ENCODE measurements at places on chromosomes 7 and 10. TPM values are rescaled to one million over a fixed set of nuclear protein-coding genes. Genes with fewer than 3 reads are reported as not detected.
A peak's percentile ranks its signal among the peaks of the same experiment; 100 is the strongest.

The CASP2 gene
- total RNA-seq: 76.8 TPM

GRCh38 chr10:23521735-23522134 lies 82.9 kb downstream of the OTUD1 start:
- no peak overlapping the region for H3K27ac ChIP-seq
- H3K36me3 ChIP-seq: no peaks in the 10 kb centered on the region
- no peaks in the 10 kb centered on the region for H3K27me3 ChIP-seq
- no peak for DNase-seq

- H3K4me3 ChIP-seq: no peak overlapping the region
- peaks cover 9% of the 10 kb centered on the region for H3K4me1 ChIP-seq
- H3K27me3 ChIP-seq: no peaks in the 10 kb centered on the region
- H3K27ac ChIP-seq: no peak overlapping the region
These were observed 70.2 kb downstream of the ZRANB1 start for GRCh38 chr10:125011926-125012705.

The MGAM2 gene
- not detected for total RNA-seq

DNA sequence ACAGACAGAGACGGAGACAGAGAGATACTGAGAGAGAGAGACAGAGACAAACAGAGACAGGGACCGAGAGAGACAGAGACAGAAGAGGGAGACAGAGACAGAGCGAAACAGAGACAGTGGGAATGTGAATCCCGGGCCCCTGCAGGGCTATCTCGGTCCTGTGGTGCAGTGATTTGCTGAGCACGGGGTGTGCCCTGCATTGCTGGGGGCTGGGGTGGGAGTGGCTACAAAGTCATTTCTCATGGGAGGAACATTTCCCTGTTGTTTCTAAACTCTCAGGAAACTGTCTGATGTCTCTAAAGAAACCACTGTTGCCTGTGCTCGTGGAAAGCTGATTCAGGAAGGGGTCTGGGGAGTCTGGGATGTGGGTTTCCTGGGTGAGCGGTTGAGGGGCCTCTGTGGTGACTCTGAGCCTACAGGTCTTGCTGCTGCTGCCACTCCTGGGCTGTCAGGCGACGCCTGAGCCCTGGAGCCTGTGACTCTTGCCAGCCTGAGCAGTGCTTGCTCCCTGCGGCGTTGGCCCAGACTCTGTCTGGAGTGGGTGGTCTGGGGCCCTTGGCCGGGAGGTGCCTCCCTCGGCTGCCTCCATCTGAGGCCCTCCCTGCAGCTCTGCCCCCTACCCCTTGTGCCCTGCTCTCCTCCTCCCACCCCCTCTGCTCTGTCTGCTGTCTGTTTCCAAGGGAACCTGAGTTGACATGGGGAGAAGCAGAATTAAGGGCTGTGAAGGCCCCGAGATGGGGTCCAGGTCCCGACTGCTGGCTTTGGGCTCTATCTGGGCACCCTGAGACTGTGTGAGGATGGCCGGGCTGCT lies 292.0 kb downstream of the WDR37 start:
- H3K4me3 ChIP-seq: no peak overlapping the region
- no peaks in the 10 kb centered on the region for H3K4me1 ChIP-seq
- DNase-seq: peak; percentile 10
- peaks cover 24% of the 10 kb centered on the region for H3K27me3 ChIP-seq
- H3K36me3 ChIP-seq: no peaks in the 10 kb centered on the region

The FANK1 gene
- total RNA-seq: 0.83 TPM

DNA sequence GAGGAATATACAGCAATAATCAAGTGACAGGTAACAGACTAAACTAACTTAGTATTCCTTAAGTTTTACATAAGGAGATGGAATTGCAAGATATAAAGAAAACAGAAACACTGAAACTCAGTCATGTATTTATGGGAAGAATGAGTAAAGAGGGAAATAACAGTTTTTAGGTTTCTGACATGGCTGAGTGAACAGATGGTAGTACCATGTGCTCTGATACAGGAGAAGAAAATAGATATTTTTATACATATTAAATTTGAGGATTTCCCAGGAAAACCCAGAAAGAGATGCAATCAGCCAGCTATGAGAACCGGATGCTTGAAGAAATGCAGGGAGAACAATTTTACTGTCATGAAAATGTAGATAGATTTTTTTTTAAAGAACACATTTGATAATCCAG lies 669.5 kb upstream of the GRM3 start:
- H3K36me3 ChIP-seq: no peaks in the 10 kb centered on the region
- H3K4me1 ChIP-seq: no peaks in the 10 kb centered on the region

The LCOR gene
- total RNA-seq: 39.2 TPM

DNA sequence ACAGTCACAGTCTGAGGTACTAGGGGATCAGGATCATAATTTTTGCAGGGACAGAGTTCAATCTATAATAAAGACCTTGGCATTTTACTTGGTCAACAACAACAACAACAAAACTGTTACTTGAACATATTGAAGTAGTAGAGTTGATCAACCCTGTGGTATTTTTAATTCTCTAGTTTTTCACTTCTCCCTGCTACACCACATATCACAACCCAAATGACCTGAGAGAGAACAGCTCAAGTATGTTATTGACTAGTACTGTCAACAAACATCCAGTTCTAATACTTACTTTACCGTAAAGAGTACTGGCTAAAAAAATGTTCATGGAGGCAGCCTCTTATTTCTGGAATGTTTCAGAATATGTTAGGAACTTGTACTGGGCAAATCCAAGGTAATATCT lies 90.5 kb upstream of the FAM3C start:
- no peaks in the 10 kb centered on the region for H3K27me3 ChIP-seq
- DNase-seq: no peak

DNA sequence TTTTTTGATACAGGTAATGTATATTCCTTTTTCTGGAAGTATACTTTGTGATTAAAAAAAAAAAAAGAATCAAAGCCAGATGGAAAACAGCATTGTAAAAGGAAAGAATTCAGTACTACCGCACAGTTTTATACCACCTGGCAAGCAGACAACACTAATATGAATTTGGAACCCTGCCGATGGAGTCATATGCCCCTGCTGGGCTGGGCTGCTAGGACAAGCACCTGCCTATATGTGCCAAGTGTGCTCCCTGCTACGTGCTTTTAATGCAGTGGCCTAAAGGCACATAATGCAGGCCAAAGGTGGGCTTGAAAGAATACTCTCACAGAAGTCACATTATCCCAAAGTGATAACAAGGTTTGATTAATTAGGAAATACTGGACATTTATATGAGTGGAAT lies 29.8 kb upstream of the WAC start:
- H3K4me3 ChIP-seq: no peak overlapping the region
- no peaks in the 10 kb centered on the region for H3K36me3 ChIP-seq
- H3K4me1 ChIP-seq: no peaks in the 10 kb centered on the region

The PRPS1L1 gene
- not detected for total RNA-seq

- no peaks in the 10 kb centered on the region for H3K27me3 ChIP-seq
- H3K36me3 ChIP-seq: no peaks in the 10 kb centered on the region
- H3K4me3 ChIP-seq: no peak overlapping the region
- no peak overlapping the region for H3K27ac ChIP-seq
- H3K4me1 ChIP-seq: no peaks in the 10 kb centered on the region
- no peak for DNase-seq
These were observed 862.6 kb downstream of the NRG3 start for GRCh38 chr10:82737549-82737948.

The GGCT gene
- total RNA-seq: 66.0 TPM

The H2BK1 gene
- total RNA-seq: not detected

The EBF3 gene
- total RNA-seq: 56.2 TPM

The PLA2G12B gene
- not detected for total RNA-seq

GRCh38 chr7:156652886-156653568 lies 12.5 kb downstream of the RNF32 start:
- H3K27ac ChIP-seq: no peak overlapping the region
- no peak overlapping the region for H3K4me3 ChIP-seq
- H3K27me3 ChIP-seq: peaks cover 10% of the 10 kb centered on the region
- no peaks in the 10 kb centered on the region for H3K4me1 ChIP-seq

The CAV1 gene
- 1,757 TPM for total RNA-seq

The SCART1 gene
- 1.8 TPM for total RNA-seq

DNA sequence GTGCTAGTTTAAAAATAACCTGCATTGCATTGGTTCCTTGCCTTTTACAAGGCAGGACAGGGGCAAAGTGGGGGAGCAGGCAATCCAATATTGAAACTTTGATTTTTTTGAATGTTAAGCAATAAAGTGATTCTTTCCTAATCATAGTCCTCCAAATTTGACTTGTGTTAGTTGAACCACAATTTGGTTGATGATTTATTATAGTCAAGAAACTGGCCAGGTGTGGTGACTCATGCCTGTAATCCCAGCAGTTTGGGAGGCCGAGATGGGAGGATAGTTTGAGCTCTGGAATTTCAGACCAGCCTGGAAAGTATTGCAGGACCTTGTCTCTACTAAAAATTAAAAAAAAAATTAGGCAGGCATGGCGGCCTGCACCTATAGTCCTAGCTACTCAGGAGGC lies 27.9 kb upstream of the ABLIM1 start:
- no peaks in the 10 kb centered on the region for H3K27me3 ChIP-seq
- no peak for DNase-seq
- H3K4me1 ChIP-seq: peaks cover 29% of the 10 kb centered on the region
- no peak overlapping the region for H3K27ac ChIP-seq
- H3K4me3 ChIP-seq: no peak overlapping the region

DNA sequence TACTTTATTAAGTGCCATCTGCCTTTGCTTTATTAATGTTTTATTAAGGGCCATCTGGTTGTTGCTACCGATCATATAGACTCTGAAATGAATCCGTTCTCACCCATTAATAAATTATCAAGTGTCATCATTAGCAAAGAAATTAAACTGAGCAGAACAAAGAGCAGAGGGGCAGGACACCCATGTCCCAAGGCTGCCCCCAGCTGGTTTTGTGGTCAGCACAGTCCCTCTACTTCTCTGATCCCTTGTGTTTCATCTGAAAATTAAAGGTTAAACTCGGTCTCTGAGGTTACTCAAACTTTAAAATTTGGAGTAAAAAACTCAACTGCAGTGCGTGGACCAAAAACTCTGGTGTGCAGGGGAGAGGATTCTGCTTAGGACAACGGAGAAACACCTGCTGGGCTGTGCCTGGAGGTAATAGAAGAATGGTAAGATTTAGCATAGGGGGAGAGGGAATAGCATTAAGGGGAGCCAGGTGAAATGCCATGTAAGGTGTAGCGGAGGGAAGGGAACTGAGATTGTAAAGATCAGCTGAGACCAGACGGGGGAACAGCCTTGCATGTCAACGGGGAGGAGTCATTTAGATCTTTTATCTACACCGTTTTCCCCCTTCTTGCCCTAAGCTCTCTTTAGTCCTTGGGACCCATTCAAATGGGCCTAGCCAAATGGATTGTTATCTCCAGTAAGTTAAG lies 10.8 kb upstream of the GSDME start:
- H3K27ac ChIP-seq: no peak overlapping the region
- H3K4me1 ChIP-seq: no peaks in the 10 kb centered on the region
- no peak for DNase-seq
- H3K4me3 ChIP-seq: no peak overlapping the region
- no peaks in the 10 kb centered on the region for H3K36me3 ChIP-seq
- no peaks in the 10 kb centered on the region for H3K27me3 ChIP-seq

- H3K27ac ChIP-seq: peak overlapping the region; percentile 96
- H3K27me3 ChIP-seq: no peaks in the 10 kb centered on the region
- H3K4me3 ChIP-seq: peak overlapping the region; percentile 8
- peaks cover 73% of the 10 kb centered on the region for H3K4me1 ChIP-seq
- no peaks in the 10 kb centered on the region for H3K36me3 ChIP-seq
These were observed 160.4 kb upstream of the AGR3 start for GRCh38 chr7:17042211-17042610.

GRCh38 chr10:60426425-60426824 lies 36.8 kb upstream of the ANK3 start:
- peak; percentile 46 for DNase-seq
- no peaks in the 10 kb centered on the region for H3K36me3 ChIP-seq
- no peaks in the 10 kb centered on the region for H3K27me3 ChIP-seq
- H3K27ac ChIP-seq: no peak overlapping the region
- H3K4me1 ChIP-seq: peaks cover 9% of the 10 kb centered on the region
- H3K4me3 ChIP-seq: no peak overlapping the region

The SSC4D gene
- 1.8 TPM for total RNA-seq

- peaks cover 11% of the 10 kb centered on the region for H3K27me3 ChIP-seq
- no peak for DNase-seq
- no peaks in the 10 kb centered on the region for H3K4me1 ChIP-seq
These were observed 38.0 kb upstream of the PIP4K2A start for GRCh38 chr10:22752272-22752889.

The ASZ1 gene
- not detected for total RNA-seq

GRCh38 chr7:35623381-35623780 lies 71.6 kb downstream of the HERPUD2 start:
- DNase-seq: no peak
- H3K4me3 ChIP-seq: no peak overlapping the region
- H3K27me3 ChIP-seq: no peaks in the 10 kb centered on the region
- H3K27ac ChIP-seq: no peak overlapping the region

- peak; percentile 8 for DNase-seq
- H3K27me3 ChIP-seq: no peaks in the 10 kb centered on the region
- H3K4me1 ChIP-seq: no peaks in the 10 kb centered on the region
- H3K36me3 ChIP-seq: no peaks in the 10 kb centered on the region
- no peak overlapping the region for H3K27ac ChIP-seq
- no peak overlapping the region for H3K4me3 ChIP-seq
These were observed 45.4 kb upstream of the NPSR1 start for GRCh38 chr7:34612661-34613060.

The ACHE gene
- 0.87 TPM for total RNA-seq

The C7orf33 gene
- total RNA-seq: not detected

DNA sequence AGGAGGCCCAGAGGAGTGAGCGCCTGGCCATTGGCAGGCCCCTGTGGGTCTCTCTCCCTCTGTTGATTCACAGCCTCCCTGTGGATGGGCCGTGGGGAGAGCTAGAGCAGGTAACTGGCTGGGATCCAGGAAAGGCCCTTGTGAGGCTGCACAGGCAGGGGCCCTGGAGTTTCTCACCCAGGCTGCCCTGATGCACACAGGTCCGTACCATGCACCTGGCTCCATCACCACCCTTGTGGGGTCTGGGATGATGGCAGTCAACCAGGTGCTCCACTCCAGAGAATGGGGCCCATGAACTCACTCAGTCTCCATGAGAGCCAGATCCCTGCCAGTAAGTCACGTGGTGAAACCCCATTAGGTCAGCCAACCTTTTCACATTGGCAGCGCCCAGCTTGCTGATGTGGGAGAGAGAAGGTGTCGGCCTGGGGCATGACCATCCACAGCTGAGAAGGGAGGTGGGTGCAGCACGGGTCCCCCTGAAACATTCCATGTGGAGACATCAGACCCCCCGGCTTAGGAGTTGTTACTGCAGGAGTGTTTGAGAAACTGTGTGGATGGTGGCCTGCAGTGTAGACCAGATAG lies 320.8 kb downstream of the ADARB2 start:
- no peaks in the 10 kb centered on the region for H3K36me3 ChIP-seq
- H3K27me3 ChIP-seq: peaks cover 75% of the 10 kb centered on the region
- H3K4me3 ChIP-seq: no peak overlapping the region
- no peak for DNase-seq
- H3K4me1 ChIP-seq: no peaks in the 10 kb centered on the region

The RASSF4 gene
- total RNA-seq: 0.71 TPM

The OR6B1 gene
- total RNA-seq: not detected

GRCh38 chr10:80413271-80413996 lies 5.1 kb downstream of the PRXL2A start:
- no peaks in the 10 kb centered on the region for H3K36me3 ChIP-seq
- peak overlapping the region; percentile 67 for H3K27ac ChIP-seq
- no peak overlapping the region for H3K4me3 ChIP-seq
- DNase-seq: peak; percentile 95
